GM04504 (cell line): ENCODE measurements at places on chromosomes 12 and 14.
A peak's percentile ranks its signal among the peaks of the same experiment; 100 is the strongest.

GRCh38 chr14:78448164-78449094, 278.3 kb downstream of the NRXN3 start:
- DNase-seq = no peak

DNA sequence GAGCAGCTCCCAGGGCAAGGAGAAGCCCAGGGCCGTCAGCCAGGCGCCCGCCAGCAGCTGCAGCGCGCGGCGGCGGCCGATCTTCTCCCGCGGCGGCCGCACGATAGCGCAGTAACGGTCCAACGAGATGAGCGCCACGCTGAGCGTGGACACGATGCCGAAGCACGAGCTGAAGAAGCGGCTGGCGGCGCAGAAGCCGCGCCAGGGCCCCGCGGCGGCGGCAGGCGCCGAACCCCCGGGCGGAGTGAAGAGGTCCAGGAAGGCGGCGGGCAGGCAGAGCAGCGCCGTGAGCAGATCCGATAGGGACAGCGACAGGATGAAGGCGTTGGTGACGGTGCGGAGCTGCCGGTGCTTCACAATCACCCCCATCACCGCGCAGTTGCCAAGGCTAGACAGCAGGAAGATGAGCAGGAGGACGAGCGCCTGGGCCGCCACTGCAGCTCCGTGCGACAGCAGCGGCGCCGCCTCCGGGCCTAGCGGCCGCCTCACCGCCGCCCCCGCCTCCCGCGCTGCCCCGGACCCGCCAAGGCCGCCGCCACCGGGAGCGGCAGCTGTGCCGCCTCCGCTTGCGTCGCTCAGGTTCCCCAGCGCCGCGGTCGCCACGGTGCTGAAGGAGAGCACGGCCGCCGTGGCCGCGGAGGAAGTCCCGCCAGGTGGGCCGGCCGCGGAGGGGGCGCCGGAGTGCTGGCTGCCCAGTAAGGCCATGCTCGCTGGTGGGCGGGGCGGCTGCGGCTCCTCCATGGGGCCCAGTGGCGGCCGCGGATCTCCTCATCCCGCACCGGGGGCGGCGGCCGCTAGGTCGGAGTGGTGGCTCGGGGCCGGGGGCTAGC, 479 bp downstream of the GPR135 start:
- DNase-seq = no peak

DNA sequence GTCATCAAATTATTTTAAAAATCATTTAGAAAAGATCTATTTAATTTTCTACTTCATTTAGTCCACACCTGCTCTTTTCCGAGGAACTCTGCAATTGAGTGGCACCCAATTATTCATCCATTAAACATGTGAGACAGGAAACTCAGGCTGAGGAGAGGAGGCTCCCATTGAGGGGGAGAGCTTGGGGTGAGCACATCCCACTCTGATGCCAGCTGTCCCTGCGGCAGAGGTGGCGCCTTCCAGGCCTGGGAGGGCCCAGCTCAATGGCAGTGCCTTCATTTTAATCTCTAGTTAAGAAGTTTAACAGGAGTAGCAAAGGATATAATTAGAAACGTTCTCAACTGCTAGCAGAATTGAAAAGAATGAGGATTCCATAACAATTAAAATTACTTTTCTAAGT, 92.0 kb downstream of the ITPR2 start:
- no peak for DNase-seq

DNA sequence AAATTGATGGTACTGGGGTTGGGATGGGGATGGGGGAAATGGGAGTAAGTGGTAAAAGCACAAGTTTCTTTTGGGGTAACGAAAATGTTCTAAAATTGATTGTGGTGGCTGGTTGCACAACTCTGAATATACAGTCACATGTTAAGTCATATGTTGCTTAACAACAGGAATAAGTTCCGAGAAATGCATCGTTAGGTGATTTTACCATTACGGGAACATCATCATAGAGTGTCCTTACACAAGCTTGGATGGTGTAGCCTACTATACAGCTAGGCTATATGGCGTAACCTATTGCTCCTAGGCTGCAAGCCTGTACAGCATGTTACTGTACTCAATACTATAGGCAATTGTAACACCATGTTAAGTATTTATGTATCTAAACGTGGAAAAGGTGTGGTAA, 31.0 kb downstream of the ITGA7 start:
- DNase-seq = no peak

GRCh38 chr12:115506822-115507559, 770.5 kb downstream of the MED13L start:
- DNase-seq = no peak

DNA sequence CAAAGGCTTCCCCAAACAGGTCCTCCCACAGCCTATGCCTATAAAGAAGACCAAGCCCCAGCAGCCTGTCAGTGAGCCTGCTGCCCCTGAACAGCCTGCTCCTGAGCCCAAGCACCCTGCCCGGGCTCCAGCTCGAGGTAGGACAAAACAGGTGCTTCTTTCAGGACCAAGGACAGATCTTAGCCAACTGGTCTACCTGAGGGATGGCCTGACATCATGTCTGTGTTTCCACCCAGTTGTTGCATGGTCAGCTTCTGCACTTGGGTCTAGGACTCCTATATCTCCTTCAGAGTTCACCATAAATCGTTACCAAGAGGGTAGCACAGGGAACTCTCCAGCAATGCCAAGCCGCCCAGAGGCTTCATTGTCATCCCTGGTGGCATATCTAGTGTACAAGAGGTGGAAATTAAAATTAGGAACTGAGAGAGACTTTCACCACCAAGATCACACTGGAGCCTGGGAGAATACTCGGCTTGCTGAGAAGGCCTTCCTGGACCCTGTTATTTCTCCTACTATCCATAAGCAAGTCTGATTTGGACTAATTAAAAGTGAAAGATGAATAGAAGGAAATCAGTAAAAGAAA, 38.2 kb upstream of the OAS1 start:
- DNase-seq = no peak

DNA sequence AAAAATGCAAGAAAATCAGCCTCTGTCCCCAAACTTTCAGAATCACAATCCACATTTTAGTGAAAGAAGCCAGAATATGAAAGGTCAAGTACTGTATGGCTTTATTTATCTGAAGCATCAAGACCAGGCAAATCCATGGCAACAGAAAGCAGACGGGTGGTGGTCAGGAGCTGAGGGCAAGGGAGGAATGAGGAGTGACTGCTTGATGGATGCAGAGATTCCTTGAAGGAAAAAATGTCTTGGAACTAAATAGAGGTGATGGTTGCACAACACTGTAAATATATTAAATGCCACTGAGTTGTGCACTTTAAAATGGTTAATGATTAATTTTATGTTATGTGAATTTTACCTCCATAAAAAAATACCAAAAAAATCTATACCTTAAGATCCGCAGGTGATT, 165.1 kb downstream of the GXYLT1 start:
- no peak for DNase-seq

DNA sequence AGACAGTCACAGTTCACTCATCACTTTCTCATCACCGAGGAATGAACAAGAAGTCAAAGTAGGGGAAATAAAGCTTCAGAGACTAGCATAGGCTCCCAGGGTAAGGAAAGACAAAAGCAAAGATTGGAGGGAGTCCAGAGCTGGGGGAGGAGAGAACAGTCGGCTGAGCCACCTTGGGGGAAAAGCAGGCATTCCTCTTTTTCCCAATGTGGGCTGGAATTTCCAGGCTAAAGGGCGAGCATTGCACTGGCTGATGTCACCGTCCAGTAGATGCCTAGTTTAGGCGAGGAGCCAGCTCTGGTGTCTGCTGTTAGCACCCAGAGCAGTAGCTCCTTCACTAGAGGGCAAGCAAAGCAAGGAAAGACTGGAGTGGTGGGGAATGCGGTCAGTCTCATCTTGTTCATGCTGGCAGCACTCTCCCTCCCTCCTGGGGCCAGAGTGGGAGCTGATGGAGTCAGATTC, 8.5 kb upstream of the KRT75 start:
- DNase-seq = peak; percentile 50

DNA sequence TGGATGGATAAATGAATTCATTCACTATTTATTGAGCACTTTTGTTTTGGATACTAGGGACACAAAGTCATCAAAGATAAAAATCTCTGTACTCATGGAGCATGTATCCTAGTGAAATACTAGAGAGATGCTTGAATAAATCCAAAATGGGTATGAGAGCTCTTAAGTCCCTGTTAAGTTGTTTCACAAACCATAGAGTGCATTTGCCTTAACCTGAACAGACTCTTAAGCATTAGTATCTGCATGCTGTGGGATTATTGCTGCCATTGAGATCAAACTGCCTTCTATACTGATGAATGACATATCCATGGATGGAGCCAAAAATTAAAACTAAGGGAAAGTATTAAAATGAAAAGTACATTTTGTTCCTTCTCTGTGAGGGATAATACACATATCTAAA, 206.5 kb upstream of the KRR1 start:
- DNase-seq = no peak

DNA sequence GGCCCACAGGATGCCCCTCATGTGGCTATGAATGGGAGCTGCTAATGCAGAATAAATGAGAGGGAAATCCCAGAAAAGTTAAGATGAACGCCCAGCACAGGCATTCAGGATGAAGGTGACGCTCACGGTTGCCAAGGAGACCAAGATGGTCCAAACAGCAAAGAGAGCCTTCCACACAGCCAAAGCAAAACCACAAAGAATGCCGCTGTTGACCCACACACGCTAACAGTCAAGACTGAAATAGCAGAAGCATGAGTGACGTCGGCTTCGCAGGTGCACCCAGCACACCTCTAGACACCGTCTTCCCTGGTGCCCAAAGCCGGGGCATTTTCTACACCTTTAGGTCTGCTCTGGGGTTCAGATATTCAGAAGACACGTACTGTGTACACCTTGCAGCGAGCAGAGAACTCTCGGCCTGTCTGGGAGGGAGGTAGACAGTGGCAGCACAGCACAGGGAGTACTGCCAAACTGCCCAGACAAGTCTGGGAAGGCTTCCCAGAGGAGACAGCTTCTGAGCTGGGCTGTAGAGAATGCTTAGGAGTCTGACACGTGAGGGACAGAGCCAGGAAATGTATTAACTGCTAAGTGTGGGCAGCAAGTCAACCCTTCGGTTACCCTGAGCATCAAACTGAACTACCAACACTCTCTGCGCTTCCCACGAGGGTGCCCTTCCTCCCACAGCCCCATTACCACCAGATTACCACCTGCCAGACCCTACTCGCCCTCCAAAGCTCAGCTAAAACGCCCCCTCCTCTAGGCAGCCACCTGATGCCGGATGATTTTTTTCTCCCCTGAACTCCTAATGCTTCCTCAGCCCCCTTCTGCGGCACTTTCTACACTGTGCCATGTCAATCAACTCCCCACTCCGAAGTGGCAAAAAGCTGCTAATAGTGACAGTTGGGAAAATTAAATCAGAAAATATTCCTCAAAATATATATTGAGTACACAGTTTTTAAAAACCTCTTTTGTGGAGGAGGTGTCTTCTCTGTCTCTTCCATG, 50.1 kb downstream of the CCDC88C start:
- DNase-seq = no peak

DNA sequence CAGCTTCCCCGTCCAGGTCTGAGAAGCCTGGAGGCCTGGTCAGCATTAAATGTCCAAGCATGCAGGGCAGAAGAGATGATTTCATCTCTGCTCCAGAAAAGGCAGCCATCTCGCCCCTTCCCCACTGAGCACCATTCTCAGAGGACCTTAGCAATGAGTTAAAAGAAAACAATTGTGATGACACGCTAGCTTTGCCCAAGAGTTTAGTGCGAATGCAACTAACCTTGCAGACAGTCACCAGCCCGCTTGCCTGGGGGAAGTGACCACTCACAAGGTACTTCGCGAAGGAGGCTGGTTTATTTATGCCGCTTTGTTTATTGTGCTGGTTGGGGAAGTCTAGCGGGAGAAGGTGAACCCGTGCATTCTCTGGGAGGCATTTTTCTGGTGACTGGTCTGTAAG, 170.7 kb downstream of the RBM19 start:
- no peak for DNase-seq

DNA sequence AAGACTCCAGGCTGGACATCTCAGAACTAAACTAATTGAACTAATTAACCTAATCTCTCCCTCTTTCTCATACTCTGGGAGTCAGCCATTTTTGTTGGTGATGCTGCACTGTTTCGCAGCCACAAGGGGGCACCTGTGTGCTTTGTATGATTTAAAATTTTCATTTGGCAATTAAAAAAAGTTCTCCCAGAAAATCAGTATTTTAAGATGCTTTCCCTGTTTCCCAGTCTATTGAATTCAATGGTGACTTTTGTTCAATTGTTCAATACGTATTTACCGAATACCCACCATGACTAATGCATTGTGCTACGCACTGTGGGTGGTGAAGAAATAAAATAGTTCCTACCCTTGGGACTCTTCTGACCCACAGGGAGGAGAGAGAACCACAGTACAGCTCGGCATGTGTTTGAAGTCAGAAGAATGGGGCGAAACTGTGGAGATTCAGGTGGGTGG, 63.7 kb downstream of the ZNF664 start:
- DNase-seq = no peak

GRCh38 chr12:115609347-115609746, 668.1 kb downstream of the MED13L start:
- no peak for DNase-seq

GRCh38 chr14:101562659-101563351, 1.5 kb downstream of the DIO3 start:
- no peak for DNase-seq
